Mesenteric fat pad (tissue), 1 donor: ENCODE measurements at places on chromosomes 2 and 18.

DNA sequence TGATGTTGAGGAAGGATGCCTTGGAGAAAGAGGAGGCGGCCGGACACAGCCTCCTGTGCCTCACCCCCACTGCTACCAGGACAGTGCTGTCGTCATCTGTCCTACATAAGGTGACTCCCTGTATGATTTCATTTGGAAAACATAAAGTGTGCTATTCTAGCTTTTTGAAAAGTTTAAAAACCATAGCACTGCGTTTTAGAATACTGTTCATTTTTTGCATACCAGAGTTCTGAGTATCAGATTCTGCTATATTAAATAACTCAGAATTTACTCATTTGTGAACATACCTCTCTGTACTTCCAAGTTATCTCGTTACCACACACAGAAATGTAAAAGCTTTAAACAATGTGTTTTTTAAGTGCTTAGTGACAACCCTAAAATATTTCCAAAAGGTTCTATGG is 302.9 kb downstream of the LRRTM1 start:
- no peak for DNase-seq

GRCh38 chr2:17327649-17328048 is 190.6 kb downstream of the RAD51AP2 start:
- no peak for DNase-seq

DNA sequence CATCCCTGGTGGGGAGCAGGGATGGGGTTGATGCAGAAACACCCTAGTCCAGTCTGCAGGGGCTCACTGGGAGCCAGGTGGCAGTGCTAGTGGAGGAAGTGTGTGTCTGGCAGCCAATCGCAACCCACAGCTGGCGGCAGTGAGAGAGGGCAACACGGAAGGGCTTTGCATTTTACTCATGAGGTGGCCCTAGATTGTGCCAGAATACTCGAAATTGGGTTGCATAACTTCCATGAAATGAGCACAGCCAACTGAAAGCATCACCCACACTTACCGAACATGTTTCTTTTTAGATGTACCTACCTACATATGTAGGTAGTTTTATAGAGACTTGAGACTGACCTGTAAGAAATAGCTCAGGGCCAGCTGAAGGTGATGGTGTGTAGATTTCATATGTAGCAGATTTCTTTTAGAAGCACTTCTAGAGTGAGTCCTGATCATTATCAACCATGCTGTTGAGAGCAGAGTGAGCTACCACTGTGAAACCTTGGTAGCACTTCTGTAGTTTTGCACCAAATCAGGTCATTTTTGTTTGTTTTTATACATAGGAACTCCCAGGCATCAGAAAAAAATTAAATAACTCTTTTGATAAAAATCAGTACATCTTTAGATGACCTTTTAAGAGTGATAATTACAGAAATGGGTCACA is 13.0 kb downstream of the IL18R1 start:
- DNase-seq = no peak

DNA sequence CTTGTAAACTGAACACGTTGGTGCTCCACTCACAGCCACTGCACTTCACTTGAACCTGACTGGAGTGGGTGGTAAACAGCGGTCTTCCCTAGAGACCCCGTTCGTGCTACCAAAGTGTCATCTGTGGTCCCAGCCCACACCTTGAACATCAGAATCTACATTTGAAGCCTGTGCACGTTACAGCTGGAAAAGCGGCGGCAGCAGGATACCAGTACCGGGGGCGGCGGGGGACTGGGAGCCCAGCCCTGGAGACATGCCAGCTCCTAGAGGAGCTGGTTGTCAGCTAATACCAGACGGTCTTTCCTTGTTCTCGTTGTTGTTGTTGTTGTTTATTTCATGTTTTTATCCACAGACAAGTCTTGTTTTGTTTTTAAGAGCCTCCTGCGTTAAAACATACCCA is 156.7 kb downstream of the WDSUB1 start:
- no peak for DNase-seq

GRCh38 chr2:238081150-238081549 is 19.0 kb upstream of the ESPNL start:
- no peak for DNase-seq

DNA sequence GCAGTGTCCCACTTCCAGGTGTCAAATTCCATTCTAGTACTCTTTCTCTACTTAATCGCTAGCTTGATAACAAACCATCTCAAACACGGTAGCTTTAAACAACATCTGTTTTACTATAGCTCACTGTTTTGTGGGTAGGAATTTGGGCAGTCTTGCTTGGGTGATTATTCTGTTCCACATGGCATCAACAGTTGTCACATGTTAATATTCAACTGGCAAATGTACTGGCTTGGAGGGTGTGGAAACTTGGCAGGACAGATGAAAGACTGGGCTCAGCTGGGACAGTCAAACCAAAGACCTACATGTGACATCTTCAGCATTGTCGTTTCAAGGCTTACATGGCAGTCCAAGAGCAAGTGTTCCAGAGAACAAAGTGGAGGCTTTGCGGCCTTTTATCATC is 241.8 kb downstream of the PTH2R start:
- no peak for DNase-seq

DNA sequence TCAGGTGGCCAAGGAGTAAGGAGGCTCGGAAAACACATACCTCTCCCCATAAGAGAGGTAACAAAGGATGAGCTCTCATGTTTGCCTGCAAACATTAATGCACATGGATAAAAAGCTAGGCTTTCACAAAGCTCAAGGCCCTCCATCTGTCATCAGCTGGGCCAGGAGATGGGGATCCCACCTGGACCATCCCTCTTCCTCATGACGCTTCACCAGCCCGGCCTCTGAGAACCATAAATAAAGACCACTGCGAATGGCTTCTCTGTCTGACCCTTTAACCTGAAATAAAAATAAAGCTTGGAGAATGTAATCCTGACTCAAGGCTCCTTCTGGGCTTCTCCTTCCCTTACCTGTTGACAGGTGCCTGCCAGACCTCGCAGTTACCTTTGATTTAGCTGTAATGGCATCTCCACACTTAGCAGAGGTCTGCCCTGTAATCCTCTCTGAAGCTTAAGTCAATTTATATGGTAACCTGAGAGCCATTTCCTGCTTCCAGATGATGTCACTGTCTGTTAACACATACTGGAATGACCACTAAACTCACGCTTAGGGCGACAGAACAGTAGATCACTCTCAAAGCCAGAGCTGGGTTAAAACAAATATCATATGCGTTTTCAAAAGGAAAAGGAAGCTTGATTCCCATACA is 29.3 kb upstream of the FOXI3 start:
- peak; percentile 67 for DNase-seq

GRCh38 chr2:198499539-198499938 is 695.1 kb downstream of the PLCL1 start:
- no peak for DNase-seq

DNA sequence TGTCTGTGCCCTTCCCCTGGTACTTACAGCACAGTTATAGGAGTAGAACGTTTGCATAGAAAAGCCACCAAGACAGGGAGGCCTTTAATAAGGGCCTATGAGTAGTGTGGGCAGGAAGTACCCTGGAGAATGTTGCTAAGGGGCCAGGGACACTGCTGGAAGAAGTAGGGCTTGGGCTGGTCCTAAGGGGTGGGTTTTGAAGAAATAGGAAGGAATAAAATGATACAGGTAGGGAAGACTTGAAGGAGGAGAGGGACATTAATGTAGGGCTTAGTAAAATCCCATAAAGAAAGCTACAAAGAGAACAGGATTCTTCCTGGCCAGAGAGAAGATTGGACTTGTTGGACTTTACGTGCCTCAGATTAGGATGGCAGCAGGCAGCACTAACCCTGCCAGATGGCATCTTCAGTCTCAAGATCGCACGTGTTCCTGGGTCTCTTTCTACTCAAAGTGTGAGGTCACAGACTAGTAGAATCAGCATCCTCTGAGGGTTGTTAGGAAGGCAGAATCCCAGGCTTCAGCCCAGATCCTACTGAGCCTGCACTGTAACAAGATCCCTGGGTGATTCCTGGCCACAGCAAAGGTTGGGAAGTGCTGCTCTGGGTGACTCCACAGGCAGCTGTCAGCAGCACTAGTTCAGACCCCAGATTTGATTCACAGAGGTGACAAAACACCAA is 39.2 kb downstream of the EPAS1 start:
- no peak for DNase-seq

GRCh38 chr2:121335294-121336290 is 50.6 kb upstream of the TFCP2L1 start:
- DNase-seq = peak; percentile 82

DNA sequence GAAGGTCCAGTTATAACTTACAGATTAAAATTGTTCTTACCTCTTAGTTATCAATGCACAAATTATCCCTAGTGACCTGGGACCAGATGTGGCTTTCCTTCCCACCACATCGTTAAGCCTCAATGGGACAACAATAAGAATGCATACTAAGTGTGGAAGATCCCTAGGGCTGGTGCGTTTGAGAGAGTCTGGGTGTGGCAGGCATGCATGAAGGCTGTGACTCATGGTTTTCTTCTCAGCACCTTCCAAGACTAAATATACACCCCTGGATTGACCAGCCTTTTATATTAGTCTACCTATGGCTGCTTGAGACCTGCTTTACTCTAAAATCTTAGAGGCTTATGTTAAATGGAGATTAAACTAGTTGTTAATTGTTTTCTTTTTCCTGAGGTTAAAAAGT is 261.7 kb upstream of the SLC14A2 start:
- DNase-seq = no peak

- no peak for DNase-seq
These were observed 37.9 kb upstream of the SMAD7 start for GRCh38 chr18:48988508-48989303.

GRCh38 chr2:73933194-73933593 is 6.5 kb downstream of the DGUOK start:
- no peak for DNase-seq

- DNase-seq = no peak
These were observed 109.8 kb downstream of the UPP2 start for GRCh38 chr2:158211502-158211901.

DNA sequence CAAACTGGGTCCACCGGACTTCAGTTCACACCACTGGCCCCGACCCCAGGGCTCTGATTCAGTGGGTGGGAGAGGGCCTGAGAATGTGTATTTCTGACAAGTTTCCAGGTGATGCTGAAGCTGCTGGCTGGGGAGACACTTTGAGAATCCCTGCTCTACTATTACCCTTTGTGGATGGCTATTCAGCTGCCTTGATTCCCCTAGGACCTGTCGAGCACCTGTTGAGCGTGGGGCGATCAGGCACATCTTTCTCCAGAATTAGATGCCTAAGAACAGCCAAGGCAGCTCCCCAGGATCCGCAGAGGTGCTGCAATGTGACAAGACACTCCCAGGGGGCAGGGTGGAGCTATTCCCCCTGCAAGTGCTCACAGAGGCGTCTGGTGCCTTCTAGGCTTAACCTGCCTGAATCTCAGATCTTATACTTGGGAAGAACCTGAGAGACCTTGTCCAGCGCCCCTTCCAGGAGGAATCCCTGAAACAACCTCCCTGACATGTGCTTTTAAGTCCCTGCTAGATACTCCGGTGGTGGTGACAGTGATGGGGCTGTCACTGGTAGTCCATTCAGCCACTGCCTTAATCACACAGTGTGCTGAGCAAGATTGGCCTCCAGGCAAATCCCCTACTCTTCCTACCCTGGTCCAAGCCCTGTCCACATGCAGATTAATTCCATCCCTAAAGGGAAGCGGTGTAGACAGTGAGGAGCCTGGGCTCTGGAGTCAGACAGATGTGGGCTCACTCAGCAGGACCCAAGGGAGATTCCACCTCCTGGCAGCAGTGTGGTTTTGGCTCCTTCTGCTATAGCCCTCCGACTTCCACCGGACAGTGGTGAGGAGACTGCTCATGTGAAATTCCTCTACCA is 43.4 kb upstream of the OTOF start:
- no peak for DNase-seq

GRCh38 chr18:3596637-3597384 is 146.8 kb downstream of the TGIF1 start:
- DNase-seq = no peak

- DNase-seq = no peak
These were observed 74.1 kb downstream of the COL4A3 start for GRCh38 chr2:227238238-227239237.

GRCh38 chr18:2917259-2918047 is 70.6 kb downstream of the EMILIN2 start:
- DNase-seq = no peak

DNA sequence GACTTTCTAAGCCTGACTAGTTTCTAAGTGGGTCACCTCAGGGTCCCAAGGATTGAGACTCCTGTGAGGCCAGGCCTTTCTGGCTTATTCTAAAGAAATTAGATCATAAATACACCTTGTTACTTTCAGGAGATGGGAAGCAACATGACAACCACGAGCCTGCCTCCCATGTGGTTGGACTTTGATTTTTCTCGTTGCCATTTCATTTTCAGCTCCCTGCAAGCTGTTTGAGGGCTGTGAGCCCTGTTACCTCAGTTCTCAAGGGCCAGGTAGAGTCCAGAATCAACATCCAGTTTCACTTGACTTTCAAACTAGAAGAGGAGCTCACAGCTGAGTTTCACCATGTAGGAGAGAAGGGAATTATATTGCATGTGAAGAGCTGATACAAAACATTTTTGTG is 159.8 kb upstream of the BCL2L11 start:
- no peak for DNase-seq

DNA sequence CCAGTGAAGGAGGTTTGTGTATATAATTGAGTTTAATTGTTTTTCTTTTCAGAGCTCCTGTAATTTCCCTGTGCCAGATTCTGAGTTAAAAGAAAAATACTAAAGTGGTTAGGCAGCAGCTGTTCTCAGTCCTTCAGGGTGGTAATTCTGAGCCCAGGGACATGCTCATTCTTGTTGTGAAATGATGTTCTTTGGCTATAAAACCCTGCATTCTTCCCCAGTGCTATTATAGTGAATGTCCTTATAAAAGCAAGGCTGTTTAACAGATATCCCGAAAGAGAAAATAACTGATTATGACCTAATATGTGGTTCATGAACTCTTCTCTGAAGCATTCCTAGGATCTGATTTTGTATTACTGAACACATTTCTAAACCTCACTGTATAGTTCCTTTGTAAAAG is 34.0 kb downstream of the ADAM23 start:
- DNase-seq = no peak

GRCh38 chr2:46187112-46187618 is 110.0 kb upstream of the EPAS1 start:
- no peak for DNase-seq

DNA sequence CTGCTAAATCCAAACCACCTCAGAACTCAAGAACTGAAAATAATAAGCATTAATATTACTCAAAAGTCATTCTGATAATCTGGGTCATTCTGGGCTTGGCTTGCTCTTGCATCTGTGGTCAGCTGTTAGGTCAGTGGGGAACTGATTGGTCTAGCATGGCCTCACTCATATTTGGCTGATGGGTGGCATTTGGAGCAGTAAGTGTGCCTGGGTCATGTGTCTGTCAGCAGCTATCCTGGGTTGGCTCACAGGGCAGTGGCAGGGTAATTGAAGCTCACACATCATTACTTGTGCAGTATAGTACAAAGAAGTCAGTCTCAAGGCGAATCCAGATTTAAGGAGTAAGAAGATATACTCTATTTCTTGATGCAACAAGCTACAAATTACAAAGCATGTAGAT is 9.6 kb downstream of the RPL37A start:
- no peak for DNase-seq

- DNase-seq = no peak
These were observed 31.6 kb upstream of the NETO1 start for GRCh38 chr18:72899338-72899737.

- DNase-seq = no peak
These were observed 35.6 kb upstream of the NDUFV2 start for GRCh38 chr18:9066817-9067306.
